ENCODE measurements at places on chromosomes 7 and 10. TPM values are rescaled to one million over a fixed set of nuclear protein-coding genes. Genes with fewer than 3 reads are reported as not detected.

DNA sequence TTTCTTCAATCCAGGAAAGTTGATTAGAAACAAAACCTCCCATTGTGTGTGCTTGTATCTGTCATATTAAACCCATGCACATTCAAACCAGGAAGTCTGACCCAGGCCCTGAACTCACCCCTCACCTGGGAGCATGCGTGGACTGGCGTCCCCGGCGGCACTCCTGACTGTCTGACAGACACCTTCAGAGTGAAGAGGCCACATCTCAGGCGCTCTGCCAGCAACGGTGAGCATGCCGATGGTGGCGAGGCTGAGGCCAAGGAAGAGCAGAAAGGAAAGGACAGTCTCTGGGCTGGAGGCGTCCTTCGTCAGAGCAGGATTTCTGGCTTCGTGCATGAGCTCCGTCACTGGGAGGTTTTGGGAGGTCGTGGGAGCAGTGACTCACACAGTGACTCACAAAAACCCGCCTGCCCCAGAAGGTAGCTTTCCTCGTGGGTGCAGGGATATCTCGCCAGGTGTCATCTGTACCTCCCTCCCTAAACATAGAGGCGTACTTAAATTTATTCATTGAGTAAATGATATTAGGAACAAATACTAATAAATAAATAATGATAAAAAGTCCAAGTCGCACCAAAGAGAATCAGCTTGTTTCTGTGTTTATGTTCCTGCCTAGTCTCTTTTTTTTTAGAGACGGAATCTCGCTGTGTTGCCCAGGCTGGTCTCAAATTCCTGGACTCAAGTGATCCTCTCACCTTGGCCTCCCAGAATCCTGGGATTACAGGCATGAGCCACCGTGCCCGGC lies 13.5 kb downstream of the IQCE start:
- peak; percentile 31 for DNase-seq

- peak; percentile 23 for DNase-seq
Observed at GRCh38 chr10:87760195-87760905, 57.7 kb downstream of the ATAD1 start.

- DNase-seq, result no peak
Observed at GRCh38 chr7:90267263-90267858, 22.4 kb downstream of the CFAP69 start.

The OPN4 gene
- not detected for total RNA-seq

The EPDR1 gene
- total RNA-seq, result 0.51 TPM

The TMEM273 gene
- total RNA-seq, result 106 TPM
